ENCODE measurements at places on chromosomes 3 and 15.

GRCh38 chr3:39754549-39754948 is 54.9 kb upstream of the MYRIP start:
- no peak for DNase-seq

GRCh38 chr15:52039925-52040781 is 21.1 kb downstream of the MAPK6 start:
- no peak for DNase-seq

DNA sequence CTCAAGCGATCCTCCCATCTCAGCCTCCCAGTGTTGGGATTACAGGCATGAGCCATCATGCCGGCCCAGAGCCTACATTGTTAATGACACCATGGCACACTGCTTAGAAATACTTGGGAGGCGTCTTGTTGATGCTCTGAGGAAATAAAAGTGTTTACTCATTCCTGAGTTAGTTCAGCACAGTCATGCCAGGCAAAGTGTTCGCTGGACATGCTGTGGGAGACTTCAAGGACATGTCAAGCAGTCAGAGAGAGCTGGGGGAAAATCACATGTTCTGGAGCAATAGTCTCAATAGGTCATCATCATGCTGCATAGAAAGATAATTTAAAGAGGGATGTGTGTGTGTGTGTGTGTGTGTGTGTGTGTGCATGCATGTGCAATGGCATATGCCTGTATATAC is 37.5 kb downstream of the TTC23 start:
- no peak for DNase-seq

- DNase-seq = no peak
These were observed 295 bp downstream of the ZWILCH start for GRCh38 chr15:66505430-66505811.

All from activated T-cell treated with anti-CD3 and anti-CD28 coated beads for 4 hours (primary cell).